B cell (primary cell): ENCODE measurements at places on chromosomes 5 and 9. TPM values are rescaled to one million over a fixed set of nuclear protein-coding genes. Genes with fewer than 3 reads are reported as not detected.

- no peak overlapping the region for H3K4me3 ChIP-seq
- H3K27me3 ChIP-seq, result no peaks in the 10 kb centered on the region
- no peaks in the 10 kb centered on the region for H3K36me3 ChIP-seq
- no peak overlapping the region for H3K27ac ChIP-seq
- H3K4me1 ChIP-seq, result no peaks in the 10 kb centered on the region
- DNase-seq, result no peak
Observed at GRCh38 chr5:121426153-121426552, 425.5 kb upstream of the FTMT start.

- no peaks in the 10 kb centered on the region for H3K27me3 ChIP-seq
- peaks cover 4% of the 10 kb centered on the region for H3K4me1 ChIP-seq
- H3K36me3 ChIP-seq, result no peaks in the 10 kb centered on the region
- no peak overlapping the region for H3K27ac ChIP-seq
- H3K4me3 ChIP-seq, result no peak overlapping the region
Observed at GRCh38 chr9:126376311-126377175, 49.9 kb downstream of the MVB12B start.

GRCh38 chr5:74105126-74105780, 479.3 kb downstream of the ARHGEF28 start:
- no peaks in the 10 kb centered on the region for H3K27me3 ChIP-seq
- H3K27ac ChIP-seq, result no peak overlapping the region
- DNase-seq, result no peak
- no peaks in the 10 kb centered on the region for H3K4me1 ChIP-seq
- H3K36me3 ChIP-seq, result no peaks in the 10 kb centered on the region

GRCh38 chr5:10704949-10705621, 55.9 kb downstream of the DAP start:
- peaks cover 6% of the 10 kb centered on the region for H3K36me3 ChIP-seq
- no peak for DNase-seq
- no peak overlapping the region for H3K27ac ChIP-seq

GRCh38 chr5:152529440-152529839, 124.4 kb upstream of the NMUR2 start:
- no peaks in the 10 kb centered on the region for H3K27me3 ChIP-seq
- H3K36me3 ChIP-seq, result no peaks in the 10 kb centered on the region
- peaks cover 8% of the 10 kb centered on the region for H3K4me1 ChIP-seq
- no peak overlapping the region for H3K4me3 ChIP-seq
- no peak for DNase-seq
- no peak overlapping the region for H3K27ac ChIP-seq

GRCh38 chr5:173761178-173761513, 127.0 kb upstream of the CPEB4 start:
- no peak overlapping the region for H3K4me3 ChIP-seq
- H3K27ac ChIP-seq, result no peak overlapping the region
- peaks cover 19% of the 10 kb centered on the region for H3K4me1 ChIP-seq
- peaks cover 4% of the 10 kb centered on the region for H3K27me3 ChIP-seq
- DNase-seq, result no peak

GRCh38 chr5:113081881-113082546, 105.4 kb downstream of the DCP2 start:
- H3K4me3 ChIP-seq, result no peak overlapping the region
- H3K36me3 ChIP-seq, result no peaks in the 10 kb centered on the region
- H3K4me1 ChIP-seq, result no peaks in the 10 kb centered on the region
- DNase-seq, result no peak

DNA sequence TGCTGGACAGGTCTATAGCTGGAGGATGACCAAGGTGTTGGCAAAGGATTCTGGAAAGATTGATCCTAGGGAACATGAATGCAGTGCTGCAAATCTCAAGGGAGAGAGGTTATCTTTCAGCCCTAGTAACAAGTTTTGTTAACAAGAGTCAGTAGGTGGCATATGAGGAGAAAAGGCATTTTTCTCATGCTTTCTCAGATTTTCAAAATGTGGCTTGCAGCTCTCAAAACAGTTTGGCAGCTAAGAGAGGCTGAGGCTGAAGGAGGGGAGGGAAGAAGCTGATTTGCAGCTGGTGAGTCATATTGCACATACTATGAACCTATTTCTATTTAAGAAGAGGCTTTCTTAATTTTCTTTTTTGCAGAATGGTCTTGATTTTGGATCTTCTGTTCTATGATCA, 64.3 kb upstream of the PCA3 start:
- no peak overlapping the region for H3K4me3 ChIP-seq
- no peak overlapping the region for H3K27ac ChIP-seq
- H3K4me1 ChIP-seq, result peaks cover 4% of the 10 kb centered on the region

GRCh38 chr5:116528519-116529234, 45.9 kb downstream of the SEMA6A start:
- H3K4me3 ChIP-seq, result no peak overlapping the region
- no peak for DNase-seq
- no peak overlapping the region for H3K27ac ChIP-seq
- no peaks in the 10 kb centered on the region for H3K36me3 ChIP-seq
- H3K27me3 ChIP-seq, result no peaks in the 10 kb centered on the region

GRCh38 chr5:112800891-112801290, 60.2 kb upstream of the SRP19 start:
- no peaks in the 10 kb centered on the region for H3K27me3 ChIP-seq
- DNase-seq, result no peak
- peaks cover 18% of the 10 kb centered on the region for H3K36me3 ChIP-seq
- H3K4me3 ChIP-seq, result no peak overlapping the region
- H3K4me1 ChIP-seq, result peaks cover 8% of the 10 kb centered on the region

DNA sequence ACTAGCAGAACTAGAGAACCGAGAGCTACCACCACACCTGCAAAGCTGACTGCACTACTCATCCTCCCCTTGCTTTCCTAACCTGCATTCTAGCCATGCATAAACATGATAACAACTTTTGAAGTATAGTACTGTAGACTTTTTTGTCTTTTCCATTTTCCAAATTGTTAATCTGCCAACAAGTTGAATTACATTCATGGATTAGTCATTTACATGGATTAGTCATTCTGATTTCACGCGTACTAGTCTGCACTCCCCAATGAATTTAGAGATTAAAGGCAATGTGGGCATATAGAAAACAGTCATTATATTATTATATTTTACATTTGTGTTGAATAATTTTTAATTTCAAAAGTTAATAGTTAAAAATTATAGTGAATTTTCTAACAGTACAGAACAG, 81.4 kb downstream of the EDIL3 start:
- H3K4me3 ChIP-seq, result no peak overlapping the region
- no peaks in the 10 kb centered on the region for H3K4me1 ChIP-seq
- H3K27ac ChIP-seq, result no peak overlapping the region
- H3K36me3 ChIP-seq, result no peaks in the 10 kb centered on the region
- H3K27me3 ChIP-seq, result no peaks in the 10 kb centered on the region

DNA sequence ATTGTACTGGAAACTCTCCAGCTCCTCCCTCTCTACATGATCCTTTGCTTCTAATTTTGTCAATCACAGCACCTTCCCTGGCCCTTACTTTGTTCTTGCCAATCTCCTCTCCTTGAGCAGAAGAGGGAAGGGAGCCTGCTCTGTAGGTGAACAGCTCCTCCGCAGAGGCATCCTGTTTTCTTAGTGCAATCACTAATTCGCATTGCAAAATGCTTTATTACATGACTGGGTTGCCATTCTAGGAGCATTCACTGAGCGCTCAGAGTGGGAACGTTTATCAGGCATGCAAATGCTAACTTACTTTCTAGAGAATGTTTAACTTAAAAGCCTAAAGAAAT, 416 bp upstream of the SNX18 start:
- H3K4me1 ChIP-seq, result peaks cover 44% of the 10 kb centered on the region
- H3K36me3 ChIP-seq, result no peaks in the 10 kb centered on the region
- H3K4me3 ChIP-seq, result peak overlapping the region; percentile 27
- H3K27ac ChIP-seq, result no peak overlapping the region
- DNase-seq, result no peak

DNA sequence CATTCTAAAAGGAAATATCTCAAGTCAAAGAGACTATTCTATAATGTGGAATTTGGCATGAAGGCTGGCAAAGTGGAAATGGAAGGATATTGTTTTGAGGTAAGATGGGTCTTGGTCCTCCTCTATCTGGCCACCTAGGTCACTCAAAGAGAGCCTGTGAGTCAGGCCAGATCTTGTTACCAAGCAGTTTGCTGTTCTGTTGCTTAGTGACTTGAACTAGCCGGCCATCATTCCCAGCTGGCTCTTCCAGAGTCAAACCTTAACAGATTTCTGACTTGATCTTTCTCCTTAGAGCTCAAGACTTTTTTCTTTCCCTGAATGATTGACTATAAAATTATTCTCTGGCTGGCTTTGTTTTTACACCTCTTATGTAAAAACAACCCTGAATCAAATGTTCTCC, 136.1 kb downstream of the PDE4D start:
- H3K27ac ChIP-seq, result no peak overlapping the region
- DNase-seq, result no peak

DNA sequence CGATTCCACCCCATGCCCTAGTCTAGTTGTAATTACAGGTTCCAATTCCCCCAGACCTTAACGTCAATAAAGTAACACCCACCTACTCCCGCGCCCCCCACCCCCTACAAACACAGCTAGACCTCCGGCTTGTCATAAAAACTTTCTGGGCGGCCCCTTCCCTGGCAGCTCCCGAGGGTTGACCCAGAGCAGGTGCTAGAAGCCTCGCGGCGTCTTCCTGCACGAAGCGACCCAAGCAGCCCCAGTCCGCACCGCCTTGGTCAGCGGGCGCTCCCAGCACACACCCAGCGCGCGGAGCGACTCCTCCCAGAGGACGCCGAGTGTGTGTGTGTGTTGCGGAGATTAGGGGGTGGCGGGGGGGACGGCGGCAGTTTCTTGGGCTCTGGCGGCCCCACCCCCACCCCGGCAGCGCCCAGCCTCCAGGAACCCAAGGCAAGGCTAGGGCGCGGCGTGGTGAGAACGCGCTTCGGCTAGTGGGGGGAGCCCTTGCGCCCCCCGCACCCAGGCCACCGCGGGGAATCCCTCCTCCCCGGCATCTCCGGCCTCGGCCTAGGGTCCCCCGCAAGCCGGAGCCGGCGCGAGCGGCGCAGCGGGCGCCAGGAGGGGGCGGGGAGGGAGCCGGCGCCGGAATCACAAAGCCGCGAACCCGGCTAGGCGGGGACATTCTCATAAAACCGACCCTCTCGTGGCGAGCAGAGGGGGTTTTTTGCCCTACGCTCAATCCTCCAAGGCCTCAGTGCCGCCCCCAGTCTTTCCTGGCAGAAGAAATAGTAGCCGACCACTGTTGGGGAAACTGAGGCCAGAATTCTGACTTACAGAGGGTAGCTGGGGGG, 2.2 kb downstream of the PCDH1 start:
- H3K4me1 ChIP-seq, result peaks cover 36% of the 10 kb centered on the region
- DNase-seq, result no peak
- peak overlapping the region; percentile 19 for H3K4me3 ChIP-seq
- peaks cover 53% of the 10 kb centered on the region for H3K27me3 ChIP-seq
- no peaks in the 10 kb centered on the region for H3K36me3 ChIP-seq

GRCh38 chr9:14766299-14766698, 43.8 kb upstream of the CER1 start:
- DNase-seq, result no peak
- peaks cover 3% of the 10 kb centered on the region for H3K4me1 ChIP-seq
- H3K27ac ChIP-seq, result no peak overlapping the region
- H3K27me3 ChIP-seq, result no peaks in the 10 kb centered on the region
- no peaks in the 10 kb centered on the region for H3K36me3 ChIP-seq
- H3K4me3 ChIP-seq, result no peak overlapping the region

DNA sequence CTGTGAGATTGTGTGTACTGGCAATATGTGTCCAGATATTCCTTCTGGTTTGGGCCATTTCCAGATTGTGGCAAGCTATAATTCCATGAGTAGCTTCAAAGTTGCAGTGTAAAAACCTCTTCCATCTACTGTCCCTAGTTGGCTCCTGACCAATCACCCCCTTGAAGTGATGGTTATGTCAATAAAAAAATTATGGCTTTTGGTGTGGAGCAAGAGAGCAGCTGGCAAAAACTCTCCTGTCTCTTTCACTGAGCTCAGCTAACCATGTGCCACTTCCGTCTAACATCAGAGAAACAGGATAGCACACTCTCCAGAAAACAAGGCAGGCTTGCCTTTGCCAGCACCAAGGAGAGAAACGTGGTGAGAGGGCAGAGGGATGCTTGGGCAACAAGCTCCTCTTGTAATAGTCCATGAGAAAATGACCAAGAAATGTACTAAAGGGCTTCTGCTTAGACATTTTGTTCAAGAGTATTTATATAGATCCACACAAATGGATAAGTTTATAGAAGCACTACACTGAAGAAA, 914.4 kb upstream of the SEMA6A start:
- no peaks in the 10 kb centered on the region for H3K4me1 ChIP-seq
- no peak overlapping the region for H3K4me3 ChIP-seq
- DNase-seq, result no peak
- no peak overlapping the region for H3K27ac ChIP-seq
- H3K27me3 ChIP-seq, result no peaks in the 10 kb centered on the region

DNA sequence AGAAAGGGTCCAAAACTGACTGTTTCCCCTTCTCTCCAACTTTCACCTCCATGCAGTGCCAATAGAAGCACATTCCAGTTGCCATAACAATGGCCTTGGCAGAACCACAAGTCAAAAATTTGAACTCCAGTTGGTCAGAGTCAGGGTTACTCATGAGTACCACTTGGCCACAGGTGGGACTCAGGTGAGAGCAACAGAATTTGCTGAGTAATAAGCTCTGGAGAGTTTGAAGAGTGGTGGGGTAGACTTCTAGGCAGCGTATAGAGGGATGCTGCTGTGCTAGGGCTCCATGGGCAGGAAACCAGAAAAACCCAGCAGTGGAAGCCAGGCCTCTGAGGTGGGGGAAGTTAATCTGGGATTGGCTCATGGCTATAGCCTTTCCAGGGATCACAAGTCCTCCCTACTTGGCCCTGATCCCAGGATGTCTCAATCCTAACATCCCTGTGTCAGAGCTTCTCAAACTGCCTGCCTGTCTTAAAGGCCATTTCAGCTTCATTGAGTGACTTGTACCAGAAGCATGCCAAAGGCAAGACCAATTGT, 30.2 kb downstream of the SNX18 start:
- H3K36me3 ChIP-seq, result peaks cover 16% of the 10 kb centered on the region
- no peak overlapping the region for H3K4me3 ChIP-seq
- no peaks in the 10 kb centered on the region for H3K4me1 ChIP-seq
- H3K27me3 ChIP-seq, result no peaks in the 10 kb centered on the region

The PCDHB2 gene
- total RNA-seq, result not detected in 2 replicates

The OR4F3 gene
- total RNA-seq, result not detected in 2 replicates

The FOXD4L3 gene
- total RNA-seq, result 0.22 TPM in 2 replicates

The CARTPT gene
- total RNA-seq, result not detected in 2 replicates

The SGTB gene
- total RNA-seq, result 5.5 and 7.3 TPM in 2 replicates
